Memory B cell (primary cell): ENCODE measurements at places on chromosomes 4 and X.

DNA sequence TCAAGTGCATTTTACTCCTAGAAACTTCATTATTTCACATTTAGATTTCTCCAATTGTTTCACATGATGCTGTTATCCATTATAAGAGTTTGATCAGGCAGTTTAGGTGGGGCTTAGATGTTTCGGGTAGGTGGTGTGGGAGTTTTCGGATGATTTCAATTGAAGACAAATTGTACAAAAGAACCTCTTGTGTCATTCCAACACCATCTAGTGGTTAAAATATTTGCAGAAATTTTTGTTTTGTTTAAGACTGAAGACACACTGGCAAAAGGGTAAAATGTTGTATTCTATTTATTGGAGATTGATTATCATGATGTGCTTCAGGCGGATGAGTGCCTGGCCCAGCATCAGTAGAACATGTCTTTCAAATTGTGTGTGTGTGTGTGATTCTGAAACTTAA, 212.7 kb downstream of the SH3BGRL start:
- no peak overlapping the region for H3K4me3 ChIP-seq
- H3K27ac ChIP-seq: no peak overlapping the region
- no peak for DNase-seq
- no peaks in the 10 kb centered on the region for H3K4me1 ChIP-seq
- no peaks in the 10 kb centered on the region for H3K27me3 ChIP-seq
- H3K36me3 ChIP-seq: no peaks in the 10 kb centered on the region

- no peak overlapping the region for H3K4me3 ChIP-seq
- H3K4me1 ChIP-seq: no peaks in the 10 kb centered on the region
- H3K36me3 ChIP-seq: no peaks in the 10 kb centered on the region
- no peak for DNase-seq
- no peak overlapping the region for H3K27ac ChIP-seq
These were observed 945.3 kb upstream of the GRIA3 start for GRCh38 chrX:122238801-122239200.

DNA sequence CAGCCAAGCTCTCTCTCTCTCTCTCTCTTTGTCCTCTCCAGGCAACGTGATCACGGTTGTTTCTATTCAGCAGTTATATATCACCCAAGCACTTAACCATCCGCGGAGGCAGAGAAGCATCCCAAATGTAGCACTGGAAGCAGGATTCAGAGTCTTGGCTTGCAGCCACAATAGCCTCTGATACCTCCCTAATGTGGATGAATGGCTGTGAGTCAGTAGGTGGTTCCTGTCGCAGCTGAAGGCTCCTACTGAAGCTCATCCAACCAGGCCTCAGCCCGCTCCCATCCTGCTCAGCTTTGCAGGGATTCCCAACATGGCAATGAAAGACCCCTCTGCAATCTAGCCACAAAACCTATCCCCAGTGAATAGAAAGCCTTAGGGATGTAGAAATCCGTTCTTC, 5.1 kb downstream of the HS6ST2 start:
- H3K4me3 ChIP-seq: no peak overlapping the region
- DNase-seq: no peak
- peaks cover 10% of the 10 kb centered on the region for H3K27me3 ChIP-seq
- H3K36me3 ChIP-seq: peaks cover 4% of the 10 kb centered on the region
- H3K4me1 ChIP-seq: peaks cover 3% of the 10 kb centered on the region

- no peak overlapping the region for H3K4me3 ChIP-seq
- H3K36me3 ChIP-seq: no peaks in the 10 kb centered on the region
- no peak overlapping the region for H3K27ac ChIP-seq
- H3K4me1 ChIP-seq: no peaks in the 10 kb centered on the region
- DNase-seq: no peak
These were observed 127.6 kb downstream of the LDB2 start for GRCh38 chr4:16770710-16771285.

- no peak overlapping the region for H3K27ac ChIP-seq
- no peak for DNase-seq
- peaks cover 6% of the 10 kb centered on the region for H3K27me3 ChIP-seq
- H3K4me1 ChIP-seq: no peaks in the 10 kb centered on the region
These were observed 53.6 kb downstream of the EVC2 start for GRCh38 chr4:5654791-5655190.

GRCh38 chrX:106649523-106650428, 38.0 kb downstream of the RADX start:
- DNase-seq: no peak
- peaks cover 5% of the 10 kb centered on the region for H3K4me1 ChIP-seq
- H3K4me3 ChIP-seq: no peak overlapping the region
- H3K27ac ChIP-seq: no peak overlapping the region
- H3K27me3 ChIP-seq: no peaks in the 10 kb centered on the region

- peaks cover 21% of the 10 kb centered on the region for H3K36me3 ChIP-seq
- peak overlapping the region; percentile 19 for H3K4me3 ChIP-seq
- peaks cover 21% of the 10 kb centered on the region for H3K4me1 ChIP-seq
- DNase-seq: no peak
These were observed 3.1 kb downstream of the TMEM184C start for GRCh38 chr4:147620315-147620714.

DNA sequence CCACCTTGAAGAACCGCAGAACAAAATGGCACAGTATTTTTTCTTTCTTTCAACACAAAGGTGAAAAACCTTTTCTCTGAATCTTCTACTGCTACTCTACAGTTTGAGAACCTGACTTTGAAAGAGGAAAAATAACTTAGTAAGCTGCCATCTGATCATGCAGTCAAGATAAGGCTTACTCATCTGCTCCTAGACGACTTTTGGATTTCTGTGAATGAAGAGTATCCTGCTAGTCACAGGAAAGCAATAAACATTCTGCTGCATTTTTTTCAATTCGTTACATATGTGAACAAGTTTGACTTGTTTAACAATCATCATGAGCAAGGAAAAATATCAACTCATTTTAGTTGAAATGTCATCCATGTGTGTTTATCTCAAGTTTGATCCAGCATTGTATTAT, 25.2 kb downstream of the TIGD2 start:
- H3K27ac ChIP-seq: no peak overlapping the region
- H3K4me1 ChIP-seq: no peaks in the 10 kb centered on the region
- H3K27me3 ChIP-seq: no peaks in the 10 kb centered on the region
- no peaks in the 10 kb centered on the region for H3K36me3 ChIP-seq
- no peak overlapping the region for H3K4me3 ChIP-seq

- H3K27ac ChIP-seq: no peak overlapping the region
- H3K27me3 ChIP-seq: no peaks in the 10 kb centered on the region
- no peak for DNase-seq
- H3K36me3 ChIP-seq: no peaks in the 10 kb centered on the region
- H3K4me1 ChIP-seq: no peaks in the 10 kb centered on the region
These were observed 74.0 kb downstream of the TLL1 start for GRCh38 chr4:165947019-165947418.

GRCh38 chr4:183082053-183082452, 17.0 kb upstream of the WWC2 start:
- H3K4me3 ChIP-seq: no peak overlapping the region
- no peak overlapping the region for H3K27ac ChIP-seq
- H3K4me1 ChIP-seq: no peaks in the 10 kb centered on the region
- DNase-seq: no peak
- no peaks in the 10 kb centered on the region for H3K27me3 ChIP-seq

DNA sequence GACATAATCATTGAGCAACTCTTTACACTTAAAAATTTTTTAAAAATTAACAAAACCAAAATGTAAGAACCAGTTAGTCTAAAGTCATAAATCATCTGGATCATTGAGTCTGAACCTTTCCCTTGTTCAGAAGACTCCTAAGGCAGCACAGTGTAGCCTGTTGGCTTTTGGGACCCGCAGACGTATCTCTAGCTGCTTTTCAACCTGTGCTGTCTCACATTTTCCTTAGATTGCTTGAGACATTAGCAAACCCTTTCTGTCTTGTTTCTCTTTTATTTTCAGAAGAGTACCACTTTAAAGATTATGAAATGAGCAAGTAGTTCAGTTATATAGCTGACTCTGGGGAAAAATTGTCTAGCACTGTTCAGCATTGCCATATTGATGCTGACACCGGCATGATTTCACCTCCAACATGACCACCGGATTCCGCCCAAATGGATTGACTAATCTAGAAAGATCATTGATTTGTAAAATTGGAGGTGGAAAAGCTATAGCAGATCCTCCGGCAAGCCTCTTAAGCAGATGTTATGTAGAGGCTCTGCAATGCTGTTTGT, 8.9 kb downstream of the TCEANC start:
- no peak for DNase-seq
- H3K27ac ChIP-seq: no peak overlapping the region
- no peaks in the 10 kb centered on the region for H3K27me3 ChIP-seq
- H3K4me1 ChIP-seq: peaks cover 3% of the 10 kb centered on the region

- no peaks in the 10 kb centered on the region for H3K27me3 ChIP-seq
- H3K4me1 ChIP-seq: no peaks in the 10 kb centered on the region
- H3K4me3 ChIP-seq: no peak overlapping the region
- no peak for DNase-seq
These were observed 363.1 kb upstream of the ZFP42 start for GRCh38 chr4:187632260-187632995.

GRCh38 chrX:129523079-129523911, at the start of gene SMARCA1:
Gene SMARCA1, minus strand, starts transcription at chrX:129523490. Its CDS starts 120 bp downstream, at chrX:129523370.
- H3K4me1 ChIP-seq: peaks cover 3% of the 10 kb centered on the region
- no peaks in the 10 kb centered on the region for H3K36me3 ChIP-seq
- no peak within 1 kb of the TSS for H3K27ac ChIP-seq
- DNase-seq: peak; percentile 10
- peak within 1 kb of the TSS; percentile 88 for H3K4me3 ChIP-seq

- H3K4me1 ChIP-seq: no peaks in the 10 kb centered on the region
- no peaks in the 10 kb centered on the region for H3K36me3 ChIP-seq
- H3K4me3 ChIP-seq: no peak overlapping the region
- DNase-seq: no peak
These were observed 104.8 kb upstream of the CXCL13 start for GRCh38 chr4:77500801-77501200.

DNA sequence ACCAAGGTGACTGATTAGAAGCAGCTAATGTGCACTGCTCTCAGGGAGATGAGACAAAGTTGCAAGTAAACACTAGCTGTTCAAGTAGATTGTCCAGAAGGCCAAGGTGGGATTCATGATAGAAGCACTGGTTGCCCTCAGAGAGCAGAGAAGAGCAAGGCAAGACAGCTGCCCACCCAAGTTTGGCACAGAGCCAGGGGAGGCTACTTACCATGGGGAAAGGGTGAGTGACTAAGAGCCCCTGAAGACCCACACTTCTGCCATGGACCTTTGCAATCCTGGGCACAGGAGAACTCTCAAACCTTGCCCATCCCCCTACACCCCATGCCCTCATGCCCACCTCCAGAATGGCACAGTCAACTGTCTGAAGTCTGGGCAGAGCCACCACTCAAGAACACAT, 68.3 kb downstream of the SPIN4 start:
- H3K4me1 ChIP-seq: no peaks in the 10 kb centered on the region
- H3K27me3 ChIP-seq: no peaks in the 10 kb centered on the region
- H3K27ac ChIP-seq: no peak overlapping the region
- H3K36me3 ChIP-seq: no peaks in the 10 kb centered on the region
- DNase-seq: no peak

- H3K4me1 ChIP-seq: no peaks in the 10 kb centered on the region
- peaks cover 4% of the 10 kb centered on the region for H3K27me3 ChIP-seq
- no peaks in the 10 kb centered on the region for H3K36me3 ChIP-seq
- no peak overlapping the region for H3K4me3 ChIP-seq
- DNase-seq: no peak
These were observed 15.5 kb upstream of the IGBP1 start for GRCh38 chrX:70117738-70118137.

DNA sequence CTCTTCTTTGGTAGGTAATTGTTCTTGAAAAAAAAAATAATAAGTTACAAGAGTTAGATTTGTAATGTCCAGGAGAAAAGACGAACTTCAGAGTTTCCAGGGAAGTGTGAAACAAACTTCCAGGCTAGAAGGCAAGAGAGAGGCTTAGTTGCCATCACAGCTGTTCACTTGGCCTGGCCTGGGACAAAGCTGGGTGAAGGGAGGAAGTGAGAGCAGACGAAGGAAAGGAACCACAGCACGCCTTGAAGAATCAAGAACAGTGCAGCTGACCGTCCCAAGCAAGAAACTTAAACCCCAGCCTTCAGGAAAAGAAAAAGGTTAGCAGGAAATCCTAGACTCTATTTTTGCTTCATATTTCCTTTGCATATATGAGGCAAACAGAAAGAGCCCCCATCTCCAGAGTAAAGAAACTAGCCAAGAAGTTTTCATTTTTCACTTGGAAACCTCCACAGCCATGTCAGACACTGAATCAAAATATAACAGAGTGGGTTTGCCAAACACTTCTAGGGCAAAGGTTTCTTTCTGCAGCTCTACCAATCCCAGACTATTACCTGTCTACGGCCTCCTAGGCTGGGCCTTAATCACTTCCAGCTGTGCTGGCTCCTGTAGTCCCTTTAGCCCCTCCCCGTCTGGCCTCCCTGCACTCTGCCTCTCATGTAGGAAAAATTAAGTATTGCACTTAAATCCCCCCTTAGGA, 209.6 kb downstream of the SPATA18 start:
- H3K27ac ChIP-seq: no peak overlapping the region
- no peaks in the 10 kb centered on the region for H3K4me1 ChIP-seq
- no peaks in the 10 kb centered on the region for H3K27me3 ChIP-seq
- DNase-seq: no peak

GRCh38 chr4:81380437-81380836, 91.3 kb downstream of the RASGEF1B start:
- no peaks in the 10 kb centered on the region for H3K36me3 ChIP-seq
- peaks cover 11% of the 10 kb centered on the region for H3K27me3 ChIP-seq
- no peak overlapping the region for H3K27ac ChIP-seq
- no peak for DNase-seq
- H3K4me1 ChIP-seq: no peaks in the 10 kb centered on the region

DNA sequence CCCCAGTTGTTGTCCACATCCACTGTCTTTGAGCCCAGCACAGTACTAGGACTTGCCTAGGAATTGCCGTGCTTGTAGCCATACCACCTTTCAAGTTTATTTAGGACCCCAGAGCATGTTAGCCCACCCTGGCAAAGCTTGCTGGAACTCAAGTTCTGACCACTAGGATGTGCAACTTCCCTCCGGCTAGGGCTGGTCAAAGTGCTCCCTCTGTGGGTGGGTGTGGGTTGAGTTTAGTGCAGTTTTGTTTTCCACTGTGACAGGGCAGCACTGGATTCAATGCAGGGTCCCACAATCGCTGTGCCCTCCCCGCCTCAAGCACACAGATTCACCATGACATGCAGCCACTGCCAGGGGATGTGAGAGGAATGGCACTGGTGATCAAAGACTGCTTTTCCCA, 96.0 kb downstream of the RASGEF1B start:
- H3K27me3 ChIP-seq: peaks cover 4% of the 10 kb centered on the region
- DNase-seq: no peak
- H3K4me1 ChIP-seq: no peaks in the 10 kb centered on the region
- H3K36me3 ChIP-seq: no peaks in the 10 kb centered on the region
- H3K4me3 ChIP-seq: no peak overlapping the region

- no peak overlapping the region for H3K27ac ChIP-seq
- H3K27me3 ChIP-seq: no peaks in the 10 kb centered on the region
- H3K4me3 ChIP-seq: no peak overlapping the region
- DNase-seq: no peak
- no peaks in the 10 kb centered on the region for H3K36me3 ChIP-seq
These were observed 1034.8 kb downstream of the PDHA2 start for GRCh38 chr4:96874657-96875056.

DNA sequence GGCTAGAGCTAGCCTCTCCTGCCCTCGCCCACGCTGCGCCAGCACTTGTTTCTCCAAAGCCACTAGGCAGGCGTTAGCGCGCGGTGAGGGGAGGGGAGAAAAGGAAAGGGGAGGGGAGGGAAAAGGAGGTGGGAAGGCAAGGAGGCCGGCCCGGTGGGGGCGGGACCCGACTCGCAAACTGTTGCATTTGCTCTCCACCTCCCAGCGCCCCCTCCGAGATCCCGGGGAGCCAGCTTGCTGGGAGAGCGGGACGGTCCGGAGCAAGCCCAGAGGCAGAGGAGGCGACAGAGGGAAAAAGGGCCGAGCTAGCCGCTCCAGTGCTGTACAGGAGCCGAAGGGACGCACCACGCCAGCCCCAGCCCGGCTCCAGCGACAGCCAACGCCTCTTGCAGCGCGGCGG, at the start of gene AR:
Gene AR (plus strand): TSS at position 204 of the 400 bp plus-strand sequence. CDS start 1,126 bp downstream, outside the sequence.
- H3K27ac ChIP-seq: no peak within 1 kb of the TSS
- no peak for DNase-seq
- no peak within 1 kb of the TSS for H3K4me3 ChIP-seq
- H3K4me1 ChIP-seq: no peaks in the 10 kb centered on the region
- no peaks in the 10 kb centered on the region for H3K36me3 ChIP-seq
- H3K27me3 ChIP-seq: peaks cover 7% of the 10 kb centered on the region
